ENCODE measurements at places on chromosomes 12 and 14.

- no peak for DNase-seq
These were observed 15.1 kb downstream of the NUAK1 start for GRCh38 chr12:106123551-106124081.

- no peak for DNase-seq
These were observed 151.6 kb upstream of the PLEKHG7 start for GRCh38 chr12:92551210-92551609.

GRCh38 chr12:25005376-25005775 lies 56.5 kb upstream of the BCAT1 start:
- DNase-seq, result no peak

GRCh38 chr12:52581066-52581465 lies 7.4 kb upstream of the KRT74 start:
- DNase-seq, result no peak

GRCh38 chr12:47578836-47579235 lies 127.0 kb downstream of the RPAP3 start:
- no peak for DNase-seq

GRCh38 chr12:90514325-90514724 lies 440.7 kb downstream of the CCER1 start:
- DNase-seq, result no peak

- no peak for DNase-seq
These were observed 8.9 kb upstream of the IFNG-AS1 start for GRCh38 chr12:67980391-67980790.

DNA sequence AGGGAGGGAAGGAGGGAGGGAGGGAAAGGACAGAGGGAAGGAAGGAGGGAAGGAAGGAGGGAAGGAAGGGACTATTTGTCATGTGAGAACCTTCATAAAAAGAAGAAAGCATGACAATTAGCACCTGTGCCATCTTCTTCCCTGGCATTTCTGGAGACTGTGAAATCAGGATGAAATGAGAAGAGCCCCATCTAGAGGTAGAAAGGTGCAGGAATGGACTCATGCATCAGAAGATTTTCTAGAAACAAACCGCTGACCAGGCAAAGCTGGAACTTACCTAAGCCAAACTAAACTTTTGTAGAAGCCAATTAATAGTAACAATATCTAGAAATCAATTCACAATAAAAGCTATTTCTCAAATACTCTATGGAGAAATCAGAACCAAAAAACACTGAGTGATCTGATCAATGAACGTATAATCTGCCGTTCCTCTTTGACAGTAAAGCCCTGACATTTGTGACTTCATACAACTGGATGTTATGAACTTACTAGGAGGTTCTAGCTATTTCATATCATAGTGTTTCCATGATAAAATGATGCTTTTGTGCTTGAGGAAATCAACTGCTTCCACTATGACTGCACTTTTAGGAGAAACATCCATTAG lies 24.4 kb upstream of the CRACR2A start:
- DNase-seq, result peak; percentile 82

DNA sequence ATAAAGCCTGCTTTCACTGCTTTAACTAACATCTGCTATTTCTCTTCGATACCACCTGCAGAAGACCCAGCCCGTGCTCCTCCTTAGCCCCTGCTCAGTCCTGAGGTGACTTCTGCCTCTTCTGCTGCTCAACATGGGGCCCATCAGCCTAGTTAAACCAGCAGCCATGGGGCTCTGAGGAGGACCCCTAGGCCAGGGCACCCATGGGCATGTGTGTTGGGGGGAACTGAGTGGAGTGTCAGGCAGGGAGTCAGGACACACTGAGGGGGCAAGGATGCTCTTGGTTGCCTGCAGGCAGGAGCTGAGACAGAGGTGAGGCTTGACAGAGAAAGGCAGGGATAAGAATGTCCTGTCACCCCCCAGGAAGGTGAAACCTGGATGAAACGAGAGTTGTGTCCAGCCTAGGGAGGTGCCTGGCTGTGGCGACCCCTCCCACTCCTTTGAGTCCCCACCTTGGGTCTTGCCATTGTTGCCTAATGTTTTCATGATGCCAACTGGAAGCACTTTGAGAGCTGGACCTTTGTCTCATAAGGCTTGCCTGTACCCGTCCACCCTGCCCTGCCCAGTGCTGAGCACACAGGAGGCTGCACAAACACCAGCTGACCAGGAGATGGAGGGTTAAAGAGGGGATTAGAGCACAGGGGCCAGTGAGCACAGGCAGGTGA lies 12.5 kb upstream of the RABGGTA start:
- DNase-seq, result no peak

DNA sequence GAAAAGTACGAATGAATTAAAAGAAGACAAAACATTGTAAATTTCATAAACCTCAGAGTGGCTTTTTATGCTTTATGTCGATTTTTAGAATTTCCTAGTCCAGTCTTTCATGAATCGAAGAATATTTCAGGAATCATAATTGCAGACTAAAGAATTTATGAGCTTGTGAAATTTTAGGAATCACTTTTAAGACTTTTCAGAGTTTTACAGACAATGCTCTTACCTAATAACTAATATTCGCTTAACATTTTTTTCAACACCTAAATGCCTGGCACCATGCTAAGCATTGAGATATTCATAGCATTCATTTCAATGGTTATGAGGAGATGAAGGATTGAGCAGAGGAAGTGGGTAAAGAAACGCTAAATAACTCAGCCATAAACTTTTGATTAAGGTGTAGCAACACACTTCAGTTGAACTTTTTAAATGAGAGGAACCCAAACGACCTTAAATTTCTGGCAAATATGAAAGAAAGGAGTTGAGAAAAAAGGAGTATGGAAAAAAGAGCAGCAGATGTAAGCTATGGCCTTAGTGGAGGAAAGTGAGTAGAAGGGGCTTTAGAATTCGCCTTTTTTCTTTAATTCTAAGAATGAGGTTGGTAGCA lies 739 bp upstream of the USP44 start:
- DNase-seq, result no peak

GRCh38 chr12:14393751-14394150 lies 28.3 kb downstream of the ATF7IP start:
- peak; percentile 35 for DNase-seq

DNA sequence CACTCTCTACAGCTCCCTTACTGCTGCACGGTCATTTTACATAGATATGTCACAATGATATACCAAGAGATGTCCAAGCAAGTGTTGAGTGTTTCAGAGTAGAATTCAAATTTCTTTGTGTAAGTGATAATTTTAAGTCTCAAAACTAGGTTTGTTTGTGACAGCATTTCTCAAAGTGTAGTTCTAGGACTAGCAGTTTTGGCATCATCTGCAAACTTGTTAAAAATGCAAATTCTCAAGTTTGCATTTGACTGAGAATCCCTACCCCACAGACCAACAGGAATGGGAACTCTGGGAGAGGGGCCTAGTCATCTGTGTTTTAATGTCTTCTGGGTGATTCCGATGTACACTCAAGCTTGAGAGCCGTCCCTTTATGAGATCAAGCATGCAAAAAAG lies 97.6 kb downstream of the HELB start:
- no peak for DNase-seq

GRCh38 chr14:49975276-49975675 lies 82.4 kb downstream of the ARF6 start:
- DNase-seq, result no peak

DNA sequence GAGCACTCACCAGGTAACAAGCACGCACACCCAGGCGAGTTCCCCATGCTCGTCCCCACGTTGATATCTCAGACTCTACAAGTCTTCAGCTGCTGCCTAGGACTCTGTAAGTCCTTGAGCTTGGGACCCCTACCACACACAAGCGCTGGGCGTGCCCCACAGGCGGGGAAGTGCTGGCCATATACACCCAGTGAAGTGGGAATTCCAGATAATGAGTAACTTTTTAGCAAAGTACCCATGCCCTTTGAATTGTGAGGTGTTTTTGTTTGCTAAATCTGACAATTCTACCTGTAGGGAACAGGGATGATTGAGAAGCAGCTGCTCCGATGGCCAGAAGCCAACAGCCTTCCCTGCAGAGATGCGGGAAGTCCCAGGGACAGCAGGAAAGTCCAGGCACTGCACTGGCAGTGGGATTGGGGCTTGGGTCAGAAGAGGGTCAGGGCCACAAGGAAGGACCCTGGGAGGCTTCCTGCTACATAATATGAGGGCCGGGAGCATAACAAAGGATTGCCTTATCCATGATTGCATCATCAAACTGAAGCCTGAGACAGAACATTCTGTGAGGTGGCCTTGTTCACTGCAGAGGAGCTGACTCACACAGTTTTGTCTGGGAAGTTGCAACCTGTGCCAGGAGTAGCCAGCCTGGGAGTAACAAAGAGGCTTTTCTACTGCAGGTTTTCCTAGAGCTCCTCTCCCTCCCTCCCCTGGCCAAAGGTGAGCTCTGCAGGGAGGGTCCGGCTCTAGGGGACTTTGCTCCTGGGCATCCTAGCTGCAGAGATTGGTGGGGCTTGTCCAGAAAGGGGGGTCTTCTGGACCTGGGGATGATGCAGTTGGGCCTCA lies 13.2 kb upstream of the SERPINA3 start:
- DNase-seq, result peak; percentile 33

DNA sequence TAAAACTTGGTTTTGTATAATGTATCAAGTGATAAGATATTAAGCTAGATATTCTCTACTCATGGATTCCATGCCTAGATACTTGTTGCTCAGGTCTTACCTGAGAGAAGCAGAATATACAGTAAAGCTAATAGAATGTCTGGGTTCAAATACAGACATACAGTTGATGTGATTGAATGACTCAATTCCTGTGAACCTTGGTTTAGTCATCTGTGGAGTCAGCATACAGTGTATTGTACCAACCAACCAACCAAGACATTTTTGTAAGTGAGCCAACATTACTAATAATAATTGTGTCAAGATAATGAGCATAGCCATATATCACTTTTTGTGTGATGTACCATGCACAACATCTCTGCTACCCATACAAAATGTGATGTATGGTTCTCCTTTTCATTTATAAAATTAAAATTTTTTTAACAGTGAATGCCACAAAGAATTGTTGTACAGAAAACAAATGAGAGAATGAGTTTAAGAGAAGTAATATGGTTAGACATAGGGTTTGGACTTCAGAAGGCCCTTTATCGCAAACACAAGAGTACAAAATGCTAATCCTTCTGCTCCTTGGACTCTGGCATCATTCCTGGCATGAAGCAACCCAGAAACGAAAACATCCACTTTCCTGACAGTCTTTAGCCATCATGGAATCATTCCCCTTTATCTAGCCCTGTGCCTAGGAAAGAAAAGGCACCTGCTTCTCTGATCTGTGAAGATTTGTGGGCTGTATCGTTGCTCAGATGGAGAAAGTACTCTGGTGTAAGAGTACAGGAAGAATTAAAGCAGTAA lies 977.2 kb upstream of the USP15 start:
- no peak for DNase-seq

DNA sequence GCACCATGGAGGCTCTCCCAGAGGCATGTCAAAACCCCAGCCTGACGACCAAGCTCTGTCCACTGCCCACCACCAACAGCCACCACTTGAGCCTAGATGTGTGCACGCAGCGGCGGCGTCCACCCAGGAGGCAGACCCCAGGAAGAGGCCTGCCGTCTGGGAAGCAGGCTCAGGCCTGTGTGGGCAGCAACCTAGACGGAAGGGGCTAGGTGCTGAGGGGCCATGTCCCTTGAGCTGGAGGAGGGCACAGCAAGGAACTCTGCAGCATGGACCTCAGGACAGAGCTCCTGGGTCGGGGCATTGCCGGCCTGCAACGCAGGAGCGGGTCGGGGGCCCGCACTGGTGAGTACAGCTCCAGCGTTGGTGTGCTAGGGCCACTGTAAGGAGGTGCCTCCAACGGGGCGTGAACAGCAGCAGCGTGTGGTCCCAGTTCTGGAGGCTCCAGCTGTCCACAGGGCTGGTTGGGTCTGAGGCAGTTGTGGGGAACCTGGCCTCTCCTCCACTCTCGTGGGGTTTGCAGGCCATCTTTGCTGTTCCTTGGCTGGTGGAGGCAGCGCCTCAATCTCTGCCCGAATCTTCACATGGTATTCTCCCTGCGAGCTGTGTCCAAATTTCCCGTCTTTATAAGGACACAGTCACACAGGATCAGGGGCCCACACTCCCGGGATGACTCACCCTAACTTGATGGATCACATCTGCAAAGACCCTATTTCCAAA lies 20.5 kb downstream of the ZBTB42 start:
- no peak for DNase-seq

- DNase-seq, result no peak
These were observed 30.9 kb downstream of the ZFYVE26 start for GRCh38 chr14:67785270-67786109.

DNA sequence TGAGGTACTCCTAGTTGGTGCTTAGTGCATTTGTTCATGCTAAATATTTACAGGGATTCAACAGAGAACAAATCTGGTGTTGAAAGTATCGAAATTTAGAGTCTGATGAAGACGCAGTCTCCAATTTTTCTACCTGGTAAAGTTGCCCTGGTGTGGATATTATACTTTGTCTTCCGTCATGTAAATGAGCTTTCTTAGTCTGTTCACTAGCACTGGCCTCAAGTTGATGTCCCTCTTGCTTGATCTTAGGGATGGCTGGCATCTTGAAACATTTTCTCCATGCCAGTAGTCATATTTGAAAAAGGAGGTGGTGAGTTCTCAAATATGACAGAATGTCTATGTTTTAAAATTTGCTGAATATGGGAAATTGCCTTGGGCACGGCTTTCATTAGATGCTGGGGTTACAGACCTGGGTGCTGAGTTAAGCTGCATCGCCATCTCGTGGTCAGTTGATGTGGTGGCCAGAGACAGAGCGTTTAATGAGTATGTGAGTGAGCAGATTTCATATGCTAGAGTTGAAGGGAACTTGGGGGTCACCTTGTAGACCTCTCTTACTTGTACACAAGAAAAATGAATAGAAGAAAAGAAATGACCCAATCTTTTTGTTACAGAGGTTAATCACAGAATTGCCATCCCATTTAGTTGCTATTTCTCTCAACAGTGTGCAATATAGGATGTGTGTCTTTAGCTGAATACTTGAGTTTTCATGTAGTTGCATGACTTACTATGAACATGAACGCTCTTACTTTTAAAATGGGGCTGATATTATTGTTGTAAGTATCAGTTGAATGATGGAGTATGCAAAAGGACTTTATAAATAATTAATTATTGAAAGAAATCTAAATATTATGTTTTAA lies 172.8 kb upstream of the DCN start:
- peak; percentile 87 for DNase-seq

GRCh38 chr12:119692997-119693396 lies 25.1 kb downstream of the PRKAB1 start:
- DNase-seq, result peak; percentile 14

DNA sequence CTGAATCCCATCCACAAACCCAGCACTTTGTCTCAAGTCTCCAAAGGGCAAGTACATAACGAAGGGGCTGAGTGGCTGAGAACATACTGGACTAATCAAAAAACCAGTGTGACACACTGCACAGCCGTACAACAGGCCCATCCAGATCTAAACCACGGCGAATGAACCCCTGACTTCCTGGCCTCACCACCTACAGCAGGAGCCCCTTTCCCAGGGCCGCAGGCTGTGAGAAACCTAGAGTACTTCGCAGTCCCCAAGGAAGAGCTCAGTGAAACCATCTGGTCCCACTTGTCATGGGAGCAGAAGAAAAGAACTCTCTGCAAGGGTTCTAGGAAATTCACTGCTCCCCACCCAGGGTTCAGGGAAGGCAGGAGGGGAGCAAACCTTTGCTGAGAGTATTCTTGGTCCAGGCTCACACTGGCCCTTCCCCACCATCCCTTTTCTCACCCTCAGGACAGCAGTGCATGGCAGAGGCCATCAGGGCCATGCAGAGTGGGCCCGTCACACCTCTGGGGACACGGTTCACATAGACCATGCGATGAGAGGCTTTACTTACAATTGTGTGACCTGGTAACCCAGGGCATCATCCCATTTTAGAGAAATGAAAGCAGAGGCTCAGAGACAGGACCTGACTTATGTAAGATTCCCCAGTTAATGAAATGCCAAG lies 192.8 kb downstream of the BCL11B start:
- DNase-seq, result no peak

GRCh38 chr14:95486875-95487668 lies 29.4 kb downstream of the SYNE3 start:
- no peak for DNase-seq

All from G401 (cell line).